ENCODE measurements at places on chromosomes 12 and 14.
A peak's percentile ranks its signal among the peaks of the same experiment; 100 is the strongest.

DNA sequence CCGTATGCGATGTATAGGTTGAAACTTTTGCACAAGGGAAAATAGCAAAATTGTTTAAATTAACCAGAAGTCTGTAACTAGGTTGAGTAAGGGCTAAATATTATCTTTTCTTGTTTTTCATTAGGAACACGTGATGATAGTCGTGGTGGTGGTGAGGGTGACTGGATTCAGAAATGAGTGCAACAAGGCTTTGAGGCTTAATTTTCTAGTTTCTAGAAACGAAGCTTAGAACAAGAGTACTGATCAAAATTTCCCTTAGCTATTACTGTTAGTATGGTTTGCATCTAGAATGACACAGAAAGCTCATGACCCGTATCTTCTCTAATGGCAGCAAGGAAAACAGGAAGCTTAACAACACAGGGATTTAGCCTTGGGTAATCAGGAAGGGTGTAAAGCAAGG, 7.0 kb downstream of the SLIRP start:
- DNase-seq, result no peak

- DNase-seq, result no peak
Measured at GRCh38 chr14:85576848-85577542, 47.1 kb downstream of the FLRT2 start.

DNA sequence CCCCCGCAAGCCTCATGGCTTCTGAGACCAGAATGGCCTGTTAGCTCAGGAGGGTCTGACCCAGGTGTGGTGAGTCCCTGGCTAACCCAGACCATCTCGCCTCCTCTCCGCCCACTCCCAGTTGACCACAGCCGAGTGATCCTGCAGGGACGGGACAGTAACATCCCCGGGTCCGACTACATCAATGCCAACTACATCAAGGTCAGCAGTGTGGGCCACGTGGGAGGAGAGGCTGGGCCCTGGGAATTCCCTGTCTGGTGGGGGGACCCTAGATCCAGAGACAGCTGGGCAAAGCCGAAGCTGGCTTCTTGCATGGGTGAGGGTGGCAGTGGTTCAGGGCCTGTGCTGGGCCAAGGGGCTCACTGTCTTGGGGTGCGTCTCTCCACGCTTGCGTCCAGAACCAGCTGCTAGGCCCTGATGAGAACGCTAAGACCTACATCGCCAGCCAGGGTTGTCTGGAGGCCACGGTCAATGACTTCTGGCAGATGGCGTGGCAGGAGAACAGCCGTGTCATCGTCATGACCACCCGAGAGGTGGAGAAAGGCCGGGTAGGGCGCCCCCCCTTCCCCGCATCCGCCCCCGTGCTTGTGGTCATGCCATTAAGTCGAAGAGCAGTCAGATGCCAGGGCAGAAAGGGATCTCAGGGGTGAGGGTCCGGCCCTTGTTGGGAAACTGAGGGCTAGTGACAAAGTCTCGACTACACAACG, 5.0 kb downstream of the PTPN6 start:
- DNase-seq, result no peak

DNA sequence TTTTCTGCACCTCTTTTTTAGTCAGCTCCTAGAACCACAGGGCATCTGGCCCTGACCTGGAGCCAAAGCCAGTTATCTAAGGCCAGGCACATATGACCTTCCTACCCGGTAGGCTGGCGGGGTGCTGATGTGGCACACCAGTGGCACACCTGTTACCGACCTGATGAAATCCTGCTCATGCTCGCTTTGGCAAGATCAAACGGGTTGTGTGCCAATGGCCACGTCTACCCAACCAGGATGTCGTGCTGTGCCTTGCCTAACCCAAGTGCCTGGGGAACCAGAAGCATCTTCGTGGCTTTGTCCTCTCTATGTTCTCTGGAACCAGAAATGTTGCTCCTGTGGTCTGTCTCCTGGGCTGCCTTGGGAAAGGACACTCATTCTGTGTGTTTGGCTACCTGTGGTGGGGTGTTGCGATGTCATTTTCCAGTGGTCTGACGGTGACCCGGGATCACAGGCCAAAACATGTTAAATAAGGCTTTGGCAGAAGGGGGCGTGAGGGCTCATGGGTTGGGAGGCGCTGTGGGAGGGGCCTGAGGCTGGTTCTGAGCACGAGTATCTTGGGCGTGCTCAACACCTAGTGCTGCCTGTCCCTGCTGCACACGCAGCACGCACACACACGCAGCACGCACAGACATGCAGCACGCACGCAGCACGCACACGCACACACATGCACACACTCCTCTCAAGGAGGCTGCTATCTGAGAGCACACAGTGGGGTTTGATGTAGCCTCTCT, 27.9 kb downstream of the CCNK start:
- DNase-seq, result no peak

DNA sequence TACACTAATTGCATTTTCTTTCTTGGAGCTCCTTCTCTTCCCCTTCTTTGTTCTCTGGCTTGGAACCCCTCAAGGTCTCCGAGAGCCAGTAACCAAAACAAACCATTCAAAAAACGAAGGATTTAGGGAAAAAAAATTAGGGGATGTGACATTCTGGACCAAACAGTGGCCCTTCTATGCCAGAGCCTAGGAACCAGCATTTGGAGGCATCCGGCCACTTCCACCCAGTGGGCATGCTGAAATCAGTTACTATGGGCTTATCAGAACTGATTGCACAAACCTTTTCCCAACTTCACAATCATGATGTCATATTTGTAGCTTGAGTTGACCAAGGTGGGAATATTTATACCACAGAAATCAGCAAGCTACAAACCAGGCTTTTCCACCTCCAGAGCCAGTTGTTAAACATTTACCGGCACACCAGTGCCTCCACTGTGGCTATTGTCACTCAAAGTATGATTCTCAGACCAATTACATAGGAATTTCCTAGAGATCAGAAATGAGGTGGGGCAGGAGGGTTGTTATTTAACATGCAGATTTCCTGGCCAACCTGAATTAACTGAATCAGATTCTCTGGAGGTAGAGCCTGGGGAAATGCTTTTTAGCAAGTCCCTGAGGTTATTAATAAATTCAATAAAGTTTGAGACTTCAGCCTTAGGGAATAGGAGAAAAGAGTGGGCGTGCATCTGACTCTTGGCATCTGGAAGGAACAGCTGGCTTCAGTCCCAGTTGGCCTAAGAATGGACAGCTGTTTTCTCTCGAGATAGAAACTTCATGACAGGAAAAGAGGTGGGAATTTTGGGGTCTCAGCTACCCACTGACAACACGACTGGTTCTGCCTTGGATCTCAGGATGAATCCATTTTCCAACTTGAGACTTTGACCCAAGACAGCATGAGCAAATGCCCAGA, 273.9 kb downstream of the ZFP36L1 start:
- DNase-seq, result no peak

DNA sequence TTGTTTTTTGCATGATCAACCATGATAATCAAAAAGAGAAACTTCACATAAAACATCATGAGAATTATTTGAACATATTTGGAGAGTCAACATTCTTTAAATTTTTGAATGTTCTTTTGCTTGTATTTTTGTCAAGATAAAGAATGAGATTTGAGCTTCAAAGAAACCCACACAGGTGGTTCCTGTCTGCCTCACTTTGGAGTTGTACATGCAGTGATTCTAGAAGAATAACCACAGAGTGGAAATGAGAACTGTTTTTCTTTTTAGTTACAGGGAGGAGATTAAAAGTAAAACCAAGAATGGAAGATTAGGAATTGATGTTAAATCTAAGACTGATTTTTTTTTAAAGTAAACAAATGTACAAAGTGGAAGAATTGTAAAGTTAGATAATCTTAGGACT, 2.3 kb upstream of the ZNF705A start:
- DNase-seq, result no peak

- DNase-seq, result peak; percentile 23
Measured at GRCh38 chr14:73829526-73830431, 21.9 kb upstream of the PTGR2 start.

GRCh38 chr12:6962285-6963015, 8.0 kb downstream of the PHB2 start:
- DNase-seq, result no peak

GRCh38 chr12:88951860-88952561, 371.7 kb upstream of the KITLG start:
- DNase-seq, result no peak

DNA sequence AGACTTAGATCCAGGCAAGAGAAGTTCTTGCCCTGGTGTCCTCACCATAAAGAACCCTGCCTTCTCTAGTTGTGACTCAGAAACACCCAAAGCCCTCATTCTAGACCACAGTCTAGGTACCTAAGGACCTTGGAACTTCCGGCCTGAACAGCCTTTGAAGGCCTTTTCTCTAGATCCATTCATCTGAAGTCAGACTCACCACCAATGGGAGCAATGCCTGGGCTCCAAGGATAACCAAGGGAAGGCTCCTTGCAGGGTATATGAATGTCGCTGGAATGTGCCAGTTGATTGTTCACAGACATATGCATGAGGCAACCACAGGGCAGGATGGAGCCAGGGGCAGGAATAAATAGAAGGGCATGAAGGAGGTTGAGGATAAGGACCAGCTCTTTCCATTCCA, 86.3 kb downstream of the PLCZ1 start:
- DNase-seq, result no peak

- DNase-seq, result no peak
Measured at GRCh38 chr14:98580131-98580678, 691.8 kb downstream of the BCL11B start.

GRCh38 chr12:100508751-100509150, 35.1 kb downstream of the NR1H4 start:
- DNase-seq, result no peak

DNA sequence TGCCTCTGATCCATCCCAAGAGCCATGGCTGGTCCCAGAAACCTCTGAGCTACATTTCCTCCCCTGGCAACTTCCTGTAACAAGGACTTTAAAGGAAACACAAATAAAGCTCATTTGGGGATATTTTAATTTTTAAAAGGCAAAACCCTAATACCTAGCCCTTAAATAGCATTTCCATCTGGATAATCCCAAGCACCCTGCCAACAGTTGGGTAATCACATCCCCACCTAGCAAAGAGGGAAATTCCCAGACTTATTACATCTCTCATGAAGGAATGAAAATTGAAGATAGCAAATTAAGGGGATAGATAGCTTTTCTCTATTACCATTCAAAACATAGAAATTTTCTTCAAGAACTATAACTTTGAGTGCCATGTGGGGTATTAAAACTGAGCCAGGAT, 213.7 kb upstream of the BMP4 start:
- no peak for DNase-seq

GRCh38 chr12:100141666-100141997, 1.0 kb downstream of the BLTP3B start:
- DNase-seq, result peak; percentile 86

- DNase-seq, result peak; percentile 37
Measured at GRCh38 chr12:103884316-103884715, 43.3 kb upstream of the NT5DC3 start.

- no peak for DNase-seq
Measured at GRCh38 chr14:67442139-67442906, 30.4 kb upstream of the PLEK2 start.

GRCh38 chr14:58491593-58491992, 64.1 kb downstream of the KIAA0586 start:
- no peak for DNase-seq

GRCh38 chr12:132469423-132469822, 20.5 kb upstream of the FBRSL1 start:
- no peak for DNase-seq

GRCh38 chr14:34363733-34364134, 98.3 kb downstream of the SPTSSA start:
- DNase-seq, result no peak

DNA sequence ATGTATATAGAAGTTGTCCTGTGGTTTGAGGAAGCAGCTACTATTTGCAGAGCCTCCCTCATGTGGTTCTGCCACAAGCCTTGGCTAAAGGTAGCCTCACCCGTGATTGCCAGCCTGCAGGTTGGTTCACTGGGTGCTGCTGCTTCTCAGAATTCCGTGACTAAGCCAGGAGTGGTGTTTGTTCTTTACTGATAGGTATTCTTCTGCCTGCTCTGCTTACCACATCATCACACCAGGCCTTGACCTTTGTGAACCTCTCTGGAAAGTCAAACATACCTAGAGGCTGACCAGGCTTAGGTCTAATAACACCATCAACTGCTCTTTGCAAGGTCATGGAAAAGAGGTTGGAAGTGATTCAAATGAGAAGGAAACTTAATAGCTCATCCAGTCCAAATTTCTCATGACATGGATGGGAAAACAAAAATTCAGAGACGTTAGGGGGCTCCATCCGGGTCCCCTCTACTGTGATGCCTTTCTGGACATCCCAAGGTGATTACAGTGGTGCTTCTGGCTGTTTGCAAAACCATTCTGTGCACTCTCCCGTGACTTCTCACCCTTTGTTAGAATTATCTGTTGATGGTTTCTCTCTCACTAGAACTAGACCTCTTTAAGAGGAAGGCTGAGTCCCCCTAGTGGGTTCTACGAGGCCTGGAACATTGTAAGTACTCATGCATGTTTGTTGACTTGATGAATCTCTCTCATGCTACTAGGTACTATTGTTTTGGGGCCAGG, 8.5 kb upstream of the SOCS2 start:
- DNase-seq, result peak; percentile 21

- DNase-seq, result peak; percentile 13
Measured at GRCh38 chr12:76685246-76685678, 78.7 kb upstream of the ZDHHC17 start.

DNA sequence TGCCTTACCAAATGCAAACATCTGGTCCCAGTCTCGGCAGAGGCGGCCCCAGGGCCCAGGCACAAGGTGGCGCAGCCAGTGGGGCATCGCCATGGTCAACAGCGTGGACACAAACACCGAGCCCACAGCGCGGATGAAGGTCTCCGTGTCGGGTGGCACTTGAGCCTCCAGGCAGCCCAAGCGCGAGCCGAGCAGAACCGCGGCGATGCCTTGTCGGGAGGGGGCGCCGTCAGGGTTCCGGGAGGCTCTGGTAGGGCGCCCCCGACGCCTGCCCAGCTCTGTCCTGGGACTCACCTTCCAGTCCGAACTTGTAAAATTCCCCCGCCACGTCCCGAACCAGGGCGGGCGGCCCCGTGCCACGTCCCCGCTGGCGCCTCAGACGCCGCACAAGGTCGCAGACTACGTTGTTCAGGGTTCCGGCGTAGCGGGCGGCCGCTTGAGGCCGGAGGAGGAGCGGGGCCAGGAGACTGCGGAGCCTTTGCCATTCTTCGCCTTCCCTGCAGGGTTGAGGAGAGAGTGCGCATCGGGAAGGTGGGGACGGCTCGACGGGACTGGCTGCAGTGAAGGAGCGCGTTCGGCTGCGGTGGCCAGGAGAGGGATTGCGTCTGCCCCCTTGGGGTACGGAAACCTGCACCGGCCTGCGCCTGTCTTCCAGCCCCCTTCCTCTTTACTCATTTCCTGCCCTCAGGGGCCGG, 1.7 kb downstream of the CYP27B1 start:
- peak; percentile 28 for DNase-seq

All from HFFc6 (cell line).